ENCODE measurements at places on chromosomes 4 and X.

DNA sequence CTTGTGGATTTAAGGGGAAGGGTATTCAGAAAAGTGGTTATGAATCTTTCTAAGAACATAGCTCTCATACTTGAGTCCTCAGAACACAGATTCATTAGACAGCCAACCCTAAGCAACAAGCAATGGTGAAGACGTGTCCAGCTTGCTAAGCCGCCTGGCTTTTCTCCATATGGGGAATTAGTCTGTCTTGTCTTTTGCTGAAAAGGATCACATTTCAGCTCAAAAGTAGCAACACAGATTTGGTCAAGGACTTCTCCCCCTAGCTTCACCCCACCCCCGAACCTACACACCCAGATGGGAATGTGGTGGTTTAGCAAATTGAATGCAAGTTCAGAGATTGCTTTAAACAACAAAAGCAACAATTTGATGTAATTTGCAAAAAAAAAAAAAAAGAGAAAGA is 103.3 kb upstream of the RASGEF1B start:
- no peaks in the 10 kb centered on the region for H3K4me1 ChIP-seq
- no peak overlapping the region for H3K4me3 ChIP-seq
- H3K27ac ChIP-seq, result no peak overlapping the region
- no peak for DNase-seq
- H3K27me3 ChIP-seq, result no peaks in the 10 kb centered on the region

GRCh38 chr4:67019686-67020437 is 525.4 kb downstream of the CENPC start:
- no peaks in the 10 kb centered on the region for H3K36me3 ChIP-seq
- H3K27me3 ChIP-seq, result no peaks in the 10 kb centered on the region
- no peak overlapping the region for H3K4me3 ChIP-seq
- H3K4me1 ChIP-seq, result no peaks in the 10 kb centered on the region
- no peak for DNase-seq

- peaks cover 61% of the 10 kb centered on the region for H3K36me3 ChIP-seq
- no peak overlapping the region for H3K27ac ChIP-seq
- no peak overlapping the region for H3K4me3 ChIP-seq
- H3K4me1 ChIP-seq, result no peaks in the 10 kb centered on the region
- H3K27me3 ChIP-seq, result no peaks in the 10 kb centered on the region
Observed at GRCh38 chr4:94290245-94290644, 52.4 kb downstream of the HPGDS start.

- H3K36me3 ChIP-seq, result peaks cover 98% of the 10 kb centered on the region
- no peak overlapping the region for H3K4me3 ChIP-seq
- no peak for DNase-seq
- peaks cover 12% of the 10 kb centered on the region for H3K4me1 ChIP-seq
- no peaks in the 10 kb centered on the region for H3K27me3 ChIP-seq
Observed at GRCh38 chrX:15820106-15821073, 30.1 kb downstream of the ZRSR2 start.

- peaks cover 7% of the 10 kb centered on the region for H3K27me3 ChIP-seq
- no peak for DNase-seq
- H3K36me3 ChIP-seq, result no peaks in the 10 kb centered on the region
- no peak overlapping the region for H3K4me3 ChIP-seq
Observed at GRCh38 chrX:9459186-9459748, 5.6 kb upstream of the TBL1X start.

- H3K27ac ChIP-seq, result no peak overlapping the region
- H3K36me3 ChIP-seq, result peaks cover 47% of the 10 kb centered on the region
- H3K27me3 ChIP-seq, result no peaks in the 10 kb centered on the region
Observed at GRCh38 chr4:9847968-9848748, 66.7 kb downstream of the DRD5 start.

GRCh38 chr4:108946237-108946636 is 183.4 kb upstream of the ETNPPL start:
- no peak for DNase-seq
- H3K4me1 ChIP-seq, result no peaks in the 10 kb centered on the region
- H3K4me3 ChIP-seq, result no peak overlapping the region
- H3K27me3 ChIP-seq, result no peaks in the 10 kb centered on the region

DNA sequence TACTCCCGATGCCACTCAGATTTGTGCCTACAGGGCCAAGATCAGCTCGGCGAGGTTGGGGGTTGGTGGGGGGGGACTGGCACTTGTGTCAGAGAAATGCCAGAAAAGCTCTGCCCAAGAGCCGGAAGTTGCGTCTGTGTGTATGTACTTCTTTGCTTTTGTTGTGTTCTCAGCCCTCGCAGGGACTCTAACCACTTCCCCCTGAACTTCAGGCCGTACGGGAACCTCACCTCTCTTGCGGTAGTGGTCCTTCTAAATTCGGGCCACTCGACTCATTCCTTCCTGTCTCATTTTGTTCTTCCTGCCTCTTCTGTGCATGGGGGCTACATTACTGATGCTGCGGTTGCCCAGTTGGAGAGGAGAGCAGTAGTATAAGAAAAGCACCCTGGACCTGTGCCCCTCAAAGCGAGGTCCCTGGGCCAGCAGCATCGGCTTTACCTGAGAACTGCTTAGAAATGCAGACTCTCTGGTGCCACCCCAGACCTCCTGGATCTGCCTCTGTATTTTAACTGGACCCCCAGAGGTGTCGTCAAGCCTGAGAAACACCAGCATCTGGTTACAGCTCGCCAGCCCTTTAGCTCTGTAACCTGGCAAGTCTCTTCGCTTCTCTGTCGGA is 146.3 kb upstream of the RPS6KA3 start:
- peaks cover 16% of the 10 kb centered on the region for H3K4me1 ChIP-seq
- DNase-seq, result peak; percentile 40
- no peak overlapping the region for H3K27ac ChIP-seq
- no peak overlapping the region for H3K4me3 ChIP-seq
- H3K27me3 ChIP-seq, result no peaks in the 10 kb centered on the region

- H3K4me3 ChIP-seq, result no peak overlapping the region
- DNase-seq, result no peak
- no peaks in the 10 kb centered on the region for H3K27me3 ChIP-seq
- H3K4me1 ChIP-seq, result no peaks in the 10 kb centered on the region
- no peak overlapping the region for H3K27ac ChIP-seq
- no peaks in the 10 kb centered on the region for H3K36me3 ChIP-seq
Observed at GRCh38 chr4:104385713-104386112, 109.0 kb downstream of the CXXC4 start.

DNA sequence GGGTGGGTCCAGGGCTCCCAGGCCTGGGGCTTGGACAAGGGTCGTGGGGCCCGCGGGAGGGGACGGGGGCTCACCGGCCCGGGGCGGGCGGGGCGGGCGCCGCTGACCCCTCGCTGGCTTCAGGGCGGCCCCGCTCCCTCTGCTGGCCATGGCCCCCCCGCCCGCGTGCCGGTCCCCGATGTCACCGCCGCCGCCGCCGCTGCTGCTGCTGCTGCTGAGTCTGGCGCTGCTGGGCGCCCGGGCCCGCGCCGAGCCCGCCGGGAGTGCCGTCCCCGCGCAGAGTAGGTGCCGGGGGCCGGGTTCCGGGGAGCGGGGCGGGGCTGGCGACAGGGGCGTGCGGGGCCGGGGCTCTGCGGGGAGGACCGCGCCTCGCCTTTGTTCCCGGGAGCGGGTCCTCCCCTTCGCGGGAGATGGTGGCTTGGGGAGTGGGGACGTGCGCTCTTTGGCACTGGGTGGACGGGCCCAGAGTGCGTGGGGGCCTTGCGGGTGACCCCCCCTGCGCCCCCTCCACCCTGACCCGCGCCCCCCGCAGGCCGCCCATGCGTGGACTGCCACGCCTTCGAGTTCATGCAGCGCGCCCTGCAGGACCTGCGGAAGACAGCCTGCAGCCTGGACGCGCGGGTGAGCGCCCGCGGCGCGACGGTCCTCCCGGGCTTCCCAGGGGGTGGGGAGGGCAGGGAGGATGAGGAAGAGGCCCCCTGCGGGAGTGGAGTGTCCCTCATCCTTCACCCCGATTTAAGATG is 16.8 kb upstream of the NAT8L start:
- peaks cover 14% of the 10 kb centered on the region for H3K4me1 ChIP-seq
- H3K27ac ChIP-seq, result no peak overlapping the region
- DNase-seq, result peak; percentile 37
- peaks cover 56% of the 10 kb centered on the region for H3K27me3 ChIP-seq
- H3K4me3 ChIP-seq, result peak overlapping the region; percentile 79

DNA sequence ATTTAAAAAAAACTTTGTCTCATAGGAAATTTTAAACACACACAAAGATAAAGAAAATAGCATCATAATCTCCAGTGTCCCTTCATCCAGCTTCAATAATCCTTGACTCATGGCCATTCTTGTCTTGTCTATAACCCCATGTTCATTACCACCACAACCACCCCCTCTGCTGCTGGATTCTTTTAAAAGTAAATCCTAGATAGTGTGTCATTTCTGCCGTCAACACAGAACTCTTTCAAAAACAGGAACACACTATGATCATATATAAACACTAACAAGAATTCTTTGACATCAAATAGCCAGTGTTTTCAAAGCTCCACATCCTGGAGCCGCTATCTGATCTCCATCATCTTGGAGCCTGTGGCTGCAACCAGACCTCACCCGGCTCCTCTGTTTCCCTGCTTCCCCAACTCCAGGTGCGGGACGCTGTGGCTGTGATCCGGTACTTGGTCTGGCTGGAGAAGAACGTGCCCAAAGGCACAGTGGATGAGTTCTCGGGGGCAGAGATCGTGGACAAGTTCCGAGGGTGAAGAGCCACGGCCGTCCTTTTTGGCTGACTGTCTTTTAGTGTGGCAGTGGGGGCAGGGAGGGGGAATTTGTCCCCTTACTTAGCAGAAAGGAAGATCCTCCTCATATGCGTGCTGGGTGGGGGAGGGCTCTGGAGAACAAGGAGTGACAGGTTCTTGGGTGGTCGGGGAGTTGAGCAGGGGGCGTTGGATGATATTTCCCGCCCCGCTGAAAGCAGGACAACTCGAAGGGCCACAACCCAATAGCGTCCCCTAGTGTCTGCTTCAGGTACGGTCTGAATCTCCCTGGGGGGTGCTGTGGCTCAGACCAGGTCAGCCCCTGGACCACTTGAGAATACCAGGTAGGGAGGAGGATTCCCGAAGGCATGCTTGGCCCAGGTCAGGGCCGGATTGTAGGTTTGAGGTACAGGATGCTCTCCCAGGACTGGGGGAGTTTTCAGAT is 15.6 kb downstream of the XPNPEP2 start:
- H3K36me3 ChIP-seq, result no peaks in the 10 kb centered on the region
- DNase-seq, result no peak
- peaks cover 87% of the 10 kb centered on the region for H3K4me1 ChIP-seq
- no peak overlapping the region for H3K4me3 ChIP-seq
- H3K27me3 ChIP-seq, result no peaks in the 10 kb centered on the region

GRCh38 chr4:172546782-172547181 is 621.8 kb upstream of the GALNT7 start:
- H3K27ac ChIP-seq, result no peak overlapping the region
- no peaks in the 10 kb centered on the region for H3K27me3 ChIP-seq
- no peaks in the 10 kb centered on the region for H3K36me3 ChIP-seq

- H3K36me3 ChIP-seq, result peaks cover 26% of the 10 kb centered on the region
- no peak for DNase-seq
- H3K4me3 ChIP-seq, result no peak overlapping the region
- H3K4me1 ChIP-seq, result peaks cover 36% of the 10 kb centered on the region
Observed at GRCh38 chrX:49238735-49239134, 3.5 kb downstream of the CCDC22 start.

- no peaks in the 10 kb centered on the region for H3K4me1 ChIP-seq
- H3K4me3 ChIP-seq, result no peak overlapping the region
- no peak for DNase-seq
- H3K27me3 ChIP-seq, result no peaks in the 10 kb centered on the region
Observed at GRCh38 chrX:119150163-119151050, 22.8 kb upstream of the KIAA1210 start.

DNA sequence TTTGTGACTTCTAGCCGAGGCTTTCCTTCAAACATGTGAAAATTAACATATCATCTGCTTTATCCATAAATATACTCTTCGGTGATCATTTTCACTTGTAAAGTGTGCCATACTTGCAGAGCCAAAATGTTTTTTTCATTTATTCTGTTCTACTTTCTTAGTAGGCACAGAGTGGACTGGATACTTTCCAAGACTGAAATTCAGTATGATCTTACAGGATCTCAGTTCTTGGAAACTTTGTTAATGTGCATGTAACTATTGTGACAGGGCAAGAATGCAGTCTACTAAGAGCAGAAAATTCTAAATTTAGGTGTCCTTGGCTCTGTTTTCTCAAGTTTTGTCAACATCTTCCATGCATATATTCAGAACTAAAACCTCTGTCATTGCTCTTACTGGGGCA is 284.9 kb downstream of the TEX13A start:
- DNase-seq, result no peak
- no peaks in the 10 kb centered on the region for H3K4me1 ChIP-seq
- no peaks in the 10 kb centered on the region for H3K27me3 ChIP-seq
- no peak overlapping the region for H3K27ac ChIP-seq

- no peaks in the 10 kb centered on the region for H3K27me3 ChIP-seq
- H3K4me1 ChIP-seq, result peaks cover 6% of the 10 kb centered on the region
- DNase-seq, result no peak
Observed at GRCh38 chrX:70139736-70140135, 6.5 kb downstream of the IGBP1 start.

DNA sequence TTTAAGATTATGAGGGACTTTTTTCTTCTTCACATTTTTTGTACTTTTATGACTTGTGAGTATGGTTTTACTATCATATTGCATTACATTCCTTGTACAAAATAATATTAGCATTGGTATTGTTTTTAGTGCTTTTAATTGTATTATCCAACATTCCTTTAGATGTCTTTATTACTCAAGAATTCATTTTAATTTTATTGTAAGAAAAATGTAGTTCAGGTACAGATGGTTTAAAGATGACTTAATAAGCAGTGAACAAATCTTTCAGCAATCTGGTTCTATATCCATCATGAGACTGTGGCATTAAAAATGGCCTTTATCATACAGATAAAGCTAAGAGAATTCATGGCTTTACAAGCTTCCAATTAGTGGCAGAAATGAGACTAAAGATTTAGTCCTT is 191.6 kb downstream of the ANTXR2 start:
- H3K27ac ChIP-seq, result no peak overlapping the region
- H3K36me3 ChIP-seq, result no peaks in the 10 kb centered on the region
- no peaks in the 10 kb centered on the region for H3K27me3 ChIP-seq
- H3K4me1 ChIP-seq, result no peaks in the 10 kb centered on the region

GRCh38 chrX:65690057-65690855 is 22.8 kb downstream of the MSN start:
- peak overlapping the region; percentile 42 for H3K27ac ChIP-seq
- H3K36me3 ChIP-seq, result no peaks in the 10 kb centered on the region
- H3K4me3 ChIP-seq, result peak overlapping the region; percentile 52
- H3K27me3 ChIP-seq, result no peaks in the 10 kb centered on the region
- peaks cover 100% of the 10 kb centered on the region for H3K4me1 ChIP-seq

- H3K27me3 ChIP-seq, result no peaks in the 10 kb centered on the region
- peaks cover 27% of the 10 kb centered on the region for H3K36me3 ChIP-seq
- H3K4me3 ChIP-seq, result no peak overlapping the region
- no peak overlapping the region for H3K27ac ChIP-seq
- DNase-seq, result no peak
Observed at GRCh38 chr4:36138220-36138619, 106.1 kb downstream of the ARAP2 start.

DNA sequence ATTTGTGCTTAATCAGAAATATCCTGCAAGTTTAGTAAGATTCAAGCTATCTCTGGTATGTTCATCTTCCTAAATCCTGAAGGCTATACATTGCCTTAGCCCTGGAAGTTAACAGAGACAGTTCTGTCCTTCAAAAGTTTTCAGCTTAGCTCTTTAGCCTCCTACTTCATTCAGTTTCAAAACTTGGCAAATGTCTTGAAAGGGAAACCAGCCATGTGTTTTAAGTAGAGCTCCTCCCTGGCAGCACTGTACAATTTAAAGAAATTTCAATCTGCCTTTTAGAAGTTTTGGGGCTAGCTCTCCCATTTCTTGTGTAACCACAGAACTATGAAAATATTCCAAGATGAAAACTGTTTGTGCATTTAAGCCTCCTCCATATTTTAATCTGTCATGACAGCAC is 47.0 kb downstream of the FANCB start:
- no peaks in the 10 kb centered on the region for H3K27me3 ChIP-seq
- no peak overlapping the region for H3K4me3 ChIP-seq
- H3K4me1 ChIP-seq, result no peaks in the 10 kb centered on the region
- no peak overlapping the region for H3K27ac ChIP-seq
- H3K36me3 ChIP-seq, result no peaks in the 10 kb centered on the region
- DNase-seq, result no peak

- H3K4me3 ChIP-seq, result peak overlapping the region; percentile 0
- H3K27ac ChIP-seq, result no peak overlapping the region
Observed at GRCh38 chr4:2364654-2365053, 53.8 kb downstream of the ZFYVE28 start.
